ENCODE measurements at places on chromosomes 5 and 9.

DNA sequence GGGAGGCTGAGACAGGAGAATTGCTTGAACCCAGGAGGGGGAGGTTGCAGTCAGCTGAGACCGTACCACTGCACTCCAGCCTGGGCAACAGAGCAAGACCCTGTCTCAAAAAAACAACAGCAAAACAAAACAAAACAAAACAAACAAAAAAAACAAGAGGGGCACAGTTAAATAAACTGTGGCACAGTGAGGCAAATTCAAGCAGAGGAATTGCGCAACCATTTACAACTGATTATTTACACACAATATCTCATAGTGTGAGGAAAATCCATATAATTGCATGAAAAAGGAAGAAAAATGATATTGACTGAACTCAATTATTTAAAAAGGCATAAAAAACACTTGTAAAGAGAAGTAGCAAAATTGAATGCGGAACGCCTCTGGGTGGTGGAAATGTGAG lies 161.5 kb downstream of the CRB2 start:
- no peak for DNase-seq

- DNase-seq: no peak
Measured at GRCh38 chr5:147408980-147409379, 100.9 kb downstream of the DPYSL3 start.

DNA sequence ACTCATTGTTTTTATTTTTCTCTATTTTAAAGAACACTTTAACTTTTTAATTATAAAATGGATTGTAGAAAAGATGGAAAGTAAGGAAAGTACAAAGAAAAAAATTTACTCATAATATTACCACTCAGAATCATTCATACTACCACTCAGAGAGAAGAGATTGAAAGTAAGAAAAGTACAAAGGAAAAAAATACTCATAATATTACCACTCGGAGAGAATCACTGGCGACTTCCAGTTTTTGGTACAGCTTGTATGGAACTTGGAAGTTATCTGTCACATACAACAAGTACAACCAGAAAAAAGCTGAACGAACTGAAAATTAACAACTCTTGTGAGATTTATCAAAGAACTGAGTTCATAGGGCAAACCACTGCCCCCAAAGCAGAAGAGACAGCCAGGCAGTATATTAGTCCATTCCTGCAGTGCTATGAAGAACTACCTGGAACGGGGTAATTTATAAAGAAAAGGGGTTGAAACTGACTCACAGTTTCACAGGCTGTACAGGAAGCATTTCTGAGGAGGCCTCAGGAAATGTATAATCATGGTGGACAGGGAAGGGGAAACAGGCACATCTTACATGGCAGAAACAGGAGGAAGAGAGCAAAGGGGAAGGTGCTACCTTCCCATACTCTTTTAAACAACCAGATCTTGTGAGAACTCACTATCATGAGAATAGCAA lies 183.9 kb downstream of the SMARCA2 start:
- DNase-seq: no peak

DNA sequence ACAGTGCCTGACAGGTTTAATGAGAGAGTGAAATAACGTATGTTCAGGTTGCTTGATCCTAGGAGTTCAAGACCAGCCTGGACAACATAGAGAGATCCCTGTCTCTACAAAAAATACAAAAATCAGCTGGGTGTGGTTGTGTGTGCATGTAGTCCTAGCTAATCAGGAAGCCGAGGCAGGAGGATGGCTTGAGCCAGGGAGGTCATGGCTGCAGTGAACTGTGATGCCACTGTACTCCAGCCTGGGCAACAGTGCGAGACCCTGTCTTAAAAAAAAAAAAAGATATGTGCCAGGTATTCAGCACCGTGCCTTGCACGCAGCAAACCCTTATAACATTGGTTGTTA lies 38.8 kb upstream of the SPRY4 start:
- no peak for DNase-seq

DNA sequence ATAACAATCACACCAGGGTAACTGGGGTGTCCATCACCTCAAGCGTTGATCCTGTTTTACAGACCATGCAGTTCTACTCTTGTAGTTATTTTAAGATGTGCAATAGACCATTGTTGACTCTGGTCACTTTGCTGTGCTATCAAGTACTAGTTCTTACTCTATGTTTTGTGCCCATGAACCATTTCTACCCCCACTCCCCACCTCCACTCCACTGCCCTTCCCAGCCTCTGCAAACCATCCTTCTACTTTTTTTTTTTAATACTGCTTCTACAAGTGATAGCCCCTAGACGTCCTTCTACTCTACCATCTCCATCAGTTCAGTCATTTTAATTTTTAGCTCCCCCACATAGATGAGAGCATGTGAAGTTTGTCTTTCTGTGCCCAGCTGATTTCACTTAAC lies 38.8 kb downstream of the EHMT1 start:
- DNase-seq: no peak

DNA sequence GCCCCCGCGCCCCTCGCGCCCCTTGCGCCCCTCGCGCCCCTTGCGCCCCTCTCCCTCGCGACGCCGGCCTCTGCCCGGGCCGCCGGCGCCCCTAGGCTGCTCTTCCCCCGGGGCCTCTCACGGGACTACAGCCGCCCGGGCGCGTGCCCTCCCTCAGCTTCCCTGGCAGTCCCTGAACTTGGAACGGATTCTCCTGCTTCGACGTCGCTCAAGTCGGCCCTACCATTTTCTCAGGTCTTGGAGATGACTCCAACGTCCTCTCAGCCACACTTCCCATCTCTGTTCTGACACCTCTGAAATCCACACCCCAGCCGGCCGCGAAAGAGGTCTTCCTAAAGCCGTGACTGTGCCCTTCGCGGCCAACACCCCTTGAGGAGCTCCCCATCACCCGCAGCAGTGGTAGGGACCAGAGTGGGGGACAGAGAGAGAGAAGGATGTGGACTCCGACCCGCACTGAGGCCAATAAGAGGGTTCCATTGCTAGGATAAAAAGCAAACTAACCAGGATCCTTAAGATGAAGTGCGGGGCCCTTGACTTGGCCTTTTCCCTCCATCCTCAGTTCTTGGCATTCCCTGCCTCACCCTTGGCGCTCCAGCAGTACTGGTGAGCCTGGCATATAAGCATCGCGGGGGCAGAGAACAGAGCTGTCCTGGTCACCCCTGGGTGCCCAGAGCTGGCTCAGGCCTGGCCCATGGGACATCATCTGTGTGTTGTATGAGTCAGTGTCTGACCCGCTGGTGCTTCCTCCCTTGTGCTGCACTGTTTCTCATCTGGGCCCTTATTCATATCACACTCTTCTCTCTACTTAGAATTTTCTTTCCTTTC lies 38.6 kb upstream of the GARNL3 start:
- no peak for DNase-seq

DNA sequence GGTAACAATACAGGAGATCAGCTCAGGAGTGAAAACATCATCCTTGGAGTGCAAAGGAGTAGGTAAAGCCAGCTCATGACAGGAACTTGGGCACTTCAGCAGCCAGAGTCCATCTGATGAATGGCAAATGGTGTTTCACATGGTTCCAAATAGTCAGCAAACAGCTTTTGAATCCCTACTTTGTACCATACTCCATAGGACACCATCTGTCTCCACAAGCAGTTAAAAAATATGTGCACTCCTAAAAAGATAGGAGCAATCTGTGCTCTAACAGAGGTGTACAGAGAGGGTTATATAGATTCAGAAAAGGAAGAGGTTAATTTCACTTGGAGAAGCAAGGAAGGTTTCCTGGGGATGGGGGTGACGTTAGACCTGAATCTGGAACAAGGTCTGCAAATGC lies 21.6 kb upstream of the B4GALT1 start:
- DNase-seq: no peak

DNA sequence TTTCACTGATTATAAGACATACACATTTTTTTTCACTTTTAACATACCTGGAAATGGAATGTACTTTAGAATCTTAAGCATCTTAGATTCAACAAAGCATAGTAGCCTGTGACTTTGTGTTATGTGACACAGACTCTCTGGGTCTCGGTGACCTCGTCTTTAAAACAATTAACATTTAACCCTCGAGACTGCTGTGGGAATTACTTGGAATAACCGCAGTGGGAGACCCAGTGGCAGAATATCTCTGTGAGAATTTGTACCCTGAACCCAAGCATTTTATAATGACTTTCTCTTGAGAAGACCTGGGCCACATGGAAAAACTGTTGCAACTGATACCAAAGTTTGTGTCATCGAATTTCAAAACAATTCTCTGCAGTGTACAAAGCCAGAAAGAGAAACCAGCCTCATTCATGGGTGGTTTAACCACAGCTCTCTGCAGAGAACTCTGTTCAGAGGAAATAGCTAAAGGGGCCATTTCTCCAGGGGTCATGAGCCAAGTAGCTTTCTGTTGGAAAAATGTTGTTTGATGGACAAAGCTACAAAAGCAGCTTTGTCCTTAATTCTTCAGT lies 10.0 kb upstream of the RETREG1 start:
- DNase-seq: no peak

DNA sequence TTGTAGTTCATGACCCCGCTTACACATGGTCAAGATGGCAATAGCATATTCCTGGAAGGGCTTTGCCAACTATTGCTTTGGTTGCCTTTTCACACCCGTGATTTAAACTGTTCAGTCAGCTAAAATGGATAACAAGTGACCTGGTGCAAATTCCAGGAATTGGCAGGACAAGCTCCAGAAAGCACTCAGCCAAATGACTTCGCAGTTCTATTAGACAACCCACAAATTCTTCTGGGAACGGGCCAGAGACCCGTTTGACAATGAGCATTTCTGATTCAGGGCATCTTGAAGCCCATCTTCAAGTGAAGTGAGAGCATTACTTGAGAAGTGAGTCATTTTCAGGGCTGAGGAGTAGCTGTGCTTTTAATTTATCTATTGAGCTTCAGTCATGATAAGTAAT lies 165.0 kb downstream of the DROSHA start:
- DNase-seq: no peak

DNA sequence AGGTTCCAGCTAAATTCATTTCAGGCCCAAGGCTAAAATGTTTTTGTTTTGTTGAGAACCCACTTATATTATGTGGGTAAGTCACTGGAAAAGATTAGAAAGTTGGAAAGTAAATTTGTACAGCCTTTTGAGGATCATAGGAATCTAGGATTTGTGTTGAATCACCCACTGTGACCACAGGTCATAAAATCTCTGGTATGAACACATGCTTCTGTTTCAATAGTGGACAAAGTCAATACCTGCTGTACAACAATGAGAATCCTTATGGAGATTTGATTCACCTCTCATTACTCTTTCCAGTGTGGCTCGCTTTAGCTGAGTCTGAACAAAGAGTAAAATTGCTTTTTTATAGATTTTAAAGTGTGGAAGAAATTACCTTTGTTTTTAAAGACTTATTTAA lies 369.5 kb downstream of the TMEM167A start:
- no peak for DNase-seq

- no peak for DNase-seq
Measured at GRCh38 chr9:37329576-37329975, 92.9 kb upstream of the GRHPR start.
